CD8-positive, alpha-beta T cell (primary cell): ENCODE measurements at places on chromosomes 6 and 20.

- DNase-seq, result no peak
Measured at GRCh38 chr6:72647489-72647888, 25.6 kb downstream of the KCNQ5 start.

- no peak for DNase-seq
Measured at GRCh38 chr20:53448426-53448825, 145.2 kb downstream of the ZNF217 start.

- DNase-seq, result no peak
Measured at GRCh38 chr20:39462416-39462945, 500.3 kb downstream of the DHX35 start.

DNA sequence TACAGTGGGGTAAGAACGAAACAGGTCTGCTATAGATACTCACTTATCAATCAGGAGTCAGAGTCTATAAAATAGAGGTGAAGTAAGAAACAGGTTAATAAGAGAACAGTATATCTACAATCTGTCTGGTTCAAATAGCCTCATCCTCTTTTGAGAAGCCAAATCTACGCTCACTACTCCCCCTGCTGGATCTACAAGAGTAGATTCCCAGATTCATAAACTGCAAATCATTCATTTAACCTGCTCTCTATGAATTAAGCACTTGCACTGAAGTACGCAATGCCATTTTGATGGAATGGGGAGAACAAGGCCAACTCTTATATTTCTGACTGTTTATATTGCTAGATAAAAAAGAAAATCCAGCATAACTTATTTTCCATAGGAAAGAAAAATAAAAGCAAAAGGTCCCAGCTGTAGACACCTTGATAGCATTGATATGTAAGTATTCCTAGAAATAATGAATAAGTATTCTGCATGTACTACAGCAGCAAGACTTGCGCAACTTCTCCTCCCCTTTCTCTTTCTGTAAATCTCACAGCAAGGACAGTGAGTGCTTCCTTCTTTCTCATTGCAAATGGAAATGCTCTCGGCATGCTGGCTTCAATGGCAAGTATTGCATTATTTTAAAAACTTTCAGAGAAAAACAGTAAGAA, 92.3 kb downstream of the RFX6 start:
- DNase-seq, result peak; percentile 23

DNA sequence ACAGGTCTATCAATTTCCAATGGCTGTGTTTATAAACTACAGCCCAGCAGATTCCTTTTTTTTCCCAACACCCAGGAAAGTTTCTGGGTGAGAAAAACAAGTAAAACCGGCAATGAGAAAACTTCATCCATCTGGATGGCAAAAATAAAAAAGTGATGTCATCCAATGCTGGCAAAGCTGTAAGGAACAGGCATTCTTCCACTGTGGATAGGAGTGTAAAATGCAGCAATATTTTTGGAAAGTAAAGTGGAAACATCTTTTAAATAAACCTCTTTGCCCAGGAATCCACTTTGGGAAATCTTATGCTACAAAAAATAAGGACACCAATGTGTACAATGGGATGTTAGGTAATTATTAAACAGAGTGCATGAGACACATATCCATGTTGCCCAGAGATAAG, 102.1 kb upstream of the NT5E start:
- DNase-seq, result no peak

DNA sequence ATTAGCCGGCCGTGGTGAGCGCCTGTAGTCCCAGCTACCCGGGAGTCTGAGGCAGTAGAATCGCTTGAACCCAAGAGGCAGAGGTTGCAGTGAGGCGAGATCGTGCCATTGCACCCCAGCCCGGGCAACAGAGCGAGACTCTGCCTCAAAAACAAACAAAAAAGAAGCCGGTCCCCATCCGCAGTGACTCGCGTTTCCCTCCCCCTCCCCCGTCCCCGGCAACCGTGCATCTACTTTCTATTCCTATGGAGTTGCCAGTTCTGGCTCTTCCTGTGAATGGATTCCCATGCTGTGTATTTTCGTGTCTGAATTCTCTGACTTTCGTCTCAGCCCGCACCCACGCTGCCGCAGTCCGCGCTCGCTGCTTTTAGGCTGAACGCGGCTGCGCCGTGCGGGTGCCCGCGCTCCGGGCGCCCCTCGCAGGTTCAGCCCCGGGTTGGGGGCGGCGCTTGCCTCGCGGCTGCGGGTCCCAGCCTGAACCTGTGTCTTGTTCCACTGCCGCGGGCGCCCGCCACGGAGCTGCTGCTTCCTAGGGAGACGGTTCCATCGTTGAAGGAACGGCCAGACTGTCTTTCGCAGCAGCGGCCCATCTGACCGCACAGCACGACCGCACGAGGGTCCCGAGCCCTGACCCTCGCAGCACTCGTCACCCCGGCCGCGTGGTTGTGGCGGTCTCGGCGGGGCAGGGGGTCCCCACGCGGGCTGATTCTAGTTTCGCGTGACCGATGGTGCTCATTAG, 1.1 kb upstream of the MRGBP start:
- DNase-seq, result peak; percentile 55

DNA sequence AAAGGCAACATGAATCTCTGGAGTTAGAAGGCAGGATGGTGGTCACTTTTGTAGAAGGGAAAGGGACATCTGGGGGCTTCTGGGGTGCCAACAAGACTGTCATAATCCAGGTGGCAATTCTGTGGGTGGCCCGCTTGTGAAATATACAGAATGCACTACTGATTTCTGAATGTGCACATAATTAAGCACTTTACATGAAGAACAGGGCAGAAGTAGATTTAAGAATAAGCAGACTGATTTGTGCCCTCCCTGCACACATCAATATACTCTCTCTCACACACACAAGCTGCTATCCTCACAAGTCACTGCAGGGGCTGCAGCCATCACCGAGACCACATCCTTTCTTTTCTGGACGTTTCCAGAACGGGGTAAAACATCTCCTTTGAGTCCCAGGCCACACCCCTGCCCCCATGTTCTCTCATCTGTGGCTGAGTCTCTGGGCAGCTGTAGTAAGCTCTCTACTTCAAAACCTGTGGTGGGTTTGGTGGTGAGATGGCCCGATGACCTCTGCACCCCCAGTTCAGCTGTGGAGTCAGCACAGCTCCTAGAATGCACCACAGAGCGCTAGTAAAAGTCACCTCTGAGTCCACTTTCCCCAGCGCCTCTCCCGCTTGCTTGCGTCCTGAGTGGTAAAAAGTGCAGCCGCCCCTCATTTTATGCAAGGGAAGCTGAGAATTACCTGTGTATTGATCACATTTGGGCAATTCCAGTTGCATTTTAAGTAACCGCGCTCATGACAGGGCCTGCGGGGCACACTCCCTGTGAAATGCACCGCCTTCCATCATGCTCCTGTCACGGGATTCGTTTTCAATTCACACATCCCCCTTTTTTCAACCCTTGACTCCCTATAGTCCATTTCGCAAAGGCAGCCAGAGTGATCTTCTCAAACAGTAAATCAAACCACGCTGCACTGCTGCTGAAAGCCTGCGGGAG, 115.5 kb downstream of the NFATC2 start:
- no peak for DNase-seq

- no peak for DNase-seq
Measured at GRCh38 chr6:24257282-24257681, 100.6 kb downstream of the DCDC2 start.

DNA sequence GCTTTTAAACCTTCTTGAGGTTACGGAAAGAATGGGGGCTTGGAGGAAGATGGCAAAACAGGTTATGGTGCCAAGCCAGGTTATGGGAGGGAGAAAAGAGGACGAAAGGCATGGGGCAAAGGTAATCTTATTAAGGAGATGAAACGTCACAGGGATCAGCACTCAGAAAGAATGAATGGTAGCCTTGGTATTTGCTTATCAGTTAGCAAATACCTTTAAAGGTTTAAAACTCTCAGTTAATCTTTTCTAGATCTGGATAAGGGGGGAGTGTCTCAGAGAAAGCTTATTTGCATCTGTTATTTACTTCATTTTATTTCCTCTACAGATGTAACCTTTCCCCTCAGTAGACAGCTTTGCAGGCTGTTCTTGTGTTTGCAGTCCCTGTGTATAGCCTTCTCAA, 55.5 kb upstream of the EEF1E1 start:
- no peak for DNase-seq

DNA sequence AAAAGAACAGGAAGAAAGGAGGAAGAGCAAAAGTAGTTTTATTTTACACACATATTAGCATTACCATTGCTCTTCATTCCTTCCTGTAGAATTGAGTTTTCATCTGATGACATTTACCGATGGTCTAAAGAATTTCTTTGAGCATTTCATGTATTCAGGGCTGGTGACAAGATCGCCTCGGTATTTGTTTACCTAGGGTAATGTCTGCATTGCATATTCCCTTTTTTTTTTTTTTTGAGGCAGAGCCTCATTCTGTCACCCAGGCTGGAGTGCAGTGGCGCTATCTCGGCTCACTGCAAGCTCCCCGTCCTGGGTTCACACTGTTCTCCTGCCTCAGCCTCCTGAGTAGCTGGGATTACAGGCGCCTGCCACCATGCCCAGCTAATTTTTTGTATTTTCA, 19.3 kb downstream of the RAB22A start:
- DNase-seq, result no peak

GRCh38 chr6:11648889-11649288, 111.3 kb downstream of the TMEM170B start:
- no peak for DNase-seq

DNA sequence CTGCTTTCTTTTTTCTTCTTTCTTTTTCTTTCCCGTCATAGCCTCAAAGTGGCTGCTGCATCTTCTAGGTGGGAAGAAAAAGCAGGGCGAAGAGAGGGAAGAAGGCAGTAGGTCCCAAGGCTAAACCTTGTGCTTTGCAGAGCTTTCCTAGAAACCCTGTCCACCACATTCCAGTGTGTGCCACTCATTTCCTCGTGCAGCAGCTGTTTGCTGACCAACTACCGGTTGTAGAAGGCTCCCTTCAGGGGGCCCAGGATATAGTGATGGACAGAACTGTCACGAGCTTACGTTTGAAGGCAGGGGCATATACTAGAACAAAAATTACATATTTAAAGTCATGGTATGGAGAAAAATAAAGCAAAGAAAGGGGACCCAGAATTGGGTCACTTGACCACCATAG, 103.0 kb downstream of the SASH1 start:
- no peak for DNase-seq

DNA sequence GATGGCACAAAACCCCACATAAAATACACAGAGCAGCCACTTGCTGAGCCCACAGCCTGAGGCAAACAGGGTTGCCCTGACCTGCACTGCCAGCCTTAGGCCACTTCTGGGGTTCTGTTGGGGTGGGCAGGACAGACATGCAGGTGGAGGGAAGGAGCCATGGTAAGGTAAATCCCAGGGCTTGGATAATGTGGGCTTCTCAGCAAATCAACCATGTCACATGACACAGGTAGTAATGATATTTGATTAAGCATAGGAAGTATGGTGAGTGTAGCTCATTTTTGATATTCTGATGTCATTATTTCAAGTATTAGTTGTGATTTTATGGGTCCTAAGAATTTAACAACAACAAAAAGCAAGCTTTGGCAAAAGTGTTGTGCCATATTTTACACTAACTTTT, 124.6 kb downstream of the FOXA2 start:
- DNase-seq, result no peak

DNA sequence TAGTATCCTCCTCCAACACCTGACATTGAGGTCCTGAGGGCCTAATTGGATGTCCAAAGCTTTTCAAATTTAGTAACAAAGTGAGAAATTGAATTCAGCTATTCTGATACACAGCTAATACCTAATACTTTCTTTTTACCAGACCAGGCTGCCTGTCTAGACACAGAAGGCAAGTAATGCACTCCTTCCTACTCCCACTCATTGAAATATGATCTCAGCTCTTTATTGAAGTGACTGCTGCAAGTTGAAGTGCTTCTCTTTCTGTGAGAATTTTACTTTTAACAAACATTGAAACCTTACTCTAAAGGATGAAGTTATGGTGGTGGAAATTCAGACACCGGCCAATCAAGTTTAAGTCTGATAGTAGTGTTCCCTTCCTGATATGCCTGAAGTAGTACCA, 90.8 kb upstream of the OGFRL1 start:
- DNase-seq, result no peak

- DNase-seq, result no peak
Measured at GRCh38 chr20:36876473-36876833, 515 bp downstream of the TLDC2 start.

GRCh38 chr20:10004900-10005299, 29.9 kb upstream of the ANKEF1 start:
- no peak for DNase-seq

DNA sequence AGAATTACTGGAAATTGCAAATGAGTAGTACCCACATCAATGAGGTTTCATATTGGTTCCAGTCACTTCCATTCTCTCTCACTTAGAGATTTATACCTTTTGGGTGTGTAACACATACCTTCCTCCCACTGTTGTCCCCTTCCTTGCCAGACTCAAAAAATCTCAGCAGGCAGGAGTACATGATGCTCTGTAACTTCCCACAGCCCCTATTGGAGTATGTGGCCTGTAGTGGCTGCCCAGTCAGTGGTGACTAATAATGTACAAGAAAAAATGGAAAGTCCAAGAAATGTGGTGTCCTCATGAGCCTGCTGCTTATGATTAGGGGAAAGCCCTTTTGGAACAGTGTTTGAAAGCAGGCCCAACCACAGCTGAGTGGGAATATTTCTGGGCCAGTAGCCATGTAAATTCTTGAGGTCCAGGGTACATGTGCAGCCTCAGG, 312.0 kb downstream of the ZFAND3 start:
- DNase-seq, result no peak

DNA sequence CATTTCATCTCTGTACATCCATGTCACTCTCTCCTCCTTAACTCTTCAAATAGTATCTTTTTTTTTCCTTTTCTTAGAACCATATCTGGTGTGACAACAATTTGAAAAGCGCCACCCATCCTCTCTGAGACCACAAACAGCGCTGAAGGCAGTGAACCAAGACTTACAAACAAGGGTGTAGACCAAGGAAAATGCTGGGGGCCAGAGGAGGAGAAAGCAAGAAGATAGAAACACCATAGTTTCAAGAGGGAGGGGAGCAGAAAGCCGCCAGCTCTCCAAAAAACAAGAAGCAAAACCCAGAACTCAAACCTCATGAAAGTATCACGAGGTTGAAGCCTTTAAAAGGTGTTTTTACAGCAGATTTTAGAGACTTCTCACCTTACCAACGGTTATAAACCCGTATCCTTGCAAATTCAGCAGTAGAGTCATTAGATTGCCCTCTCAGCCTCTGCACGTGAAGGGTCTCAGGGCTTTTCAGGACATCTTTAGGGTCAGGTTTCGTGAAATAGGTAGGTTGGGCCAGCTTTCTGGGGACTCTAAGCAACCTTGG, 13.3 kb upstream of the RIPOR2 start:
- peak; percentile 84 for DNase-seq

- no peak for DNase-seq
Measured at GRCh38 chr20:13671512-13671911, 32.8 kb upstream of the TASP1 start.

- no peak for DNase-seq
Measured at GRCh38 chr6:129744201-129744879, 34.4 kb upstream of the ARHGAP18 start.

- no peak for DNase-seq
Measured at GRCh38 chr6:111185954-111186353, 98.7 kb downstream of the SLC16A10 start.

DNA sequence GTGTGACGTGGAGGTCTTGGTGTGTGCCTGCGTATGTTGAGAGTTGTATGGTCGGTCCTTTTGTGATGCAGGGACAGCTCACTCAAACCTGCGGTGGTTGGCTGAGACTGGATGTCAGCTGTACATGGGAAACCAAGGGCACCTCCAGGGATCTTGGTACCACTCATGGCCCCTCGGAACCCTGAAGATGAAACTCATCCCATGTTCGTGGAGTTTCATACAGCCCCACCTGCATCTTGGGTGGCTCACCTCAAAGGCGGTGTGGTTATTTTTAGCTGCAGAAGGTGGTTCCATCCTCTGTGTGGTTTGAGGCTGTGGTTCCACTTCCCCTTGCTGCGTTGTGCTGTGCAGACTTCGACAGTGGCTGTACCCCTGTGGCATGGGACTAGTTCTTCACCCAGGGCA, 52.6 kb upstream of the SLC22A1 start:
- DNase-seq, result peak; percentile 25

GRCh38 chr6:40398810-40399477, 188.2 kb downstream of the LRFN2 start:
- no peak for DNase-seq
